AG09309 (cell line): ENCODE measurements at places on chromosomes 1 and 21.

GRCh38 chr1:201637282-201638079 lies 98.6 kb downstream of the NAV1 start:
- DNase-seq = no peak

DNA sequence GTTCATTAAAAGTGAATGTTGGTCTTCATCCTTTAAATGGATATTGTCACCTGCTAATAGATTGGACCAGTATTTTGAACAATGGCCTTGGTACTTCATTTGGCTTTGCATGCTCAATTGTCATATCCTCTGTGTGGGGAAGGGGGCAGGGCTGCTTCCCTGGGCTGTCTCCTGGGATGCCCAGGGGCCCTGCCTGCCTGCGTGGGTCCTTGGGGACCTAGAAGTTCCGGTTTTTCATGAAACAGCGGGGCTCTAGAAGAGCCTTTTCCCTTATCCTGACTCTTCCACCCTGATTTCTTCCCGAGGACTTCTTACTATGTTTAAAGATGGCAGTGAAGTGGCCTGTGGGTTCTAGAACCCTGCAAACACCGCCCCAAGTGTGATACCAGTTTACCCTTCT lies 97.5 kb downstream of the DISC1 start:
- no peak for DNase-seq

- DNase-seq = no peak
Measured at GRCh38 chr1:181190364-181191035, 102.0 kb downstream of the IER5 start.

DNA sequence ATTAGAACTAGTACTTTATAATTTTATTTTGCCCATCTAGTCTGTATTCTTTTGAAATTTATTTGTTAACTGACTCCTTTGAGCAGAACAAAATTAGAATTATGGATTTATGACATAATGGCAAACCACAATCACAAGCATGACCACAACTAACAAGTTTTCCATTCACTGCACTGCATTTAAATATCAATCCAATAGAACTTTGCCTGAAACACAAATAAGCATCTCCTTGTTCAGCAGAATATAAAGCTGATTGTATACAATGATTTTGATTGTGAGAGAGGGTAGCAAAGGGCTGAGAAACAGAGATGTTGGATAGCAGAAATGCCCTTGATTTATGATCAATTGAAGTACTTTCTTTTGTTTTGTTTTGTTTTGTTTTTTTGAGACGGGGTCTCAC lies 495.5 kb upstream of the RGS18 start:
- DNase-seq = no peak

GRCh38 chr1:36722871-36723270 lies 240.2 kb upstream of the CSF3R start:
- DNase-seq = no peak

DNA sequence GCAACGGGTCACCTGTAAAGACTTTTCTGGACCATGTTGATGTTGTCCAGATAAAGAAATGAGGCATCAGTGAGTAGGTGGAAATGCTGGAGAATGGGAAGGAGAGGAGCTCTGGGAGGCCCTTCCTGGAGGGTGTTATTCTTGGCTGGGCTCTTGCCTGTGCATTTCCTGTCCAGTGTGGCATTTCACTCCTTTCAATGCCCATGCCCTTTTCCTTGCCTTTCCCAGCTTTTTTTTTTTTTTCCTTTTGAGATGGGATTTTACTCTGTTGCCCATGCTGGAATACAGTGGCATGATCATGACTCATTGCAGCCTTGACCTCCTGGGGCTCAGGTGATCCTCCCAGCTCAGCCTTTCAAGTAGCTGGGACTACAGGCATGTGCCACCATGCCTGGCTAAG lies 11.8 kb downstream of the NOS1AP start:
- no peak for DNase-seq

DNA sequence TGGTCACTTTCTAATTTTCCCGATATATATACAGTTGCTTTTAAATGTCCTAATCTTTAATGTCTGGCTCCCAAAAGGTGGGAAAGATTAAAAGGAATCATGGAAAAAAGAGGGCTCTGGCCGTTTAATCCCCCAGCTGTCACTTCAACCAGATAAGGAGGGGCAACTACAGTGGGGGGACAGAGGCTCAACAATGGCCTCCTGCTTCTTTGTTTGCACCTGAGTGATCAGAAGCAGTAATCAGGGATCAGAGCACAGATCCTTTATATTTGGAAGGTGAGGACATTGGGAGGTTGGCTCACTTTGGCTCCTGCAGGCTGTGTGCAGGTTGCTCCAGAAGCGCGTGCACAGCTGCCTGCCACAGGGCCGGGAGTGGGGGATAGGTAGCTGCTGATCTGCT lies 212.8 kb downstream of the FMN2 start:
- no peak for DNase-seq

- no peak for DNase-seq
Measured at GRCh38 chr1:43577655-43578542, 47.2 kb downstream of the PTPRF start.

DNA sequence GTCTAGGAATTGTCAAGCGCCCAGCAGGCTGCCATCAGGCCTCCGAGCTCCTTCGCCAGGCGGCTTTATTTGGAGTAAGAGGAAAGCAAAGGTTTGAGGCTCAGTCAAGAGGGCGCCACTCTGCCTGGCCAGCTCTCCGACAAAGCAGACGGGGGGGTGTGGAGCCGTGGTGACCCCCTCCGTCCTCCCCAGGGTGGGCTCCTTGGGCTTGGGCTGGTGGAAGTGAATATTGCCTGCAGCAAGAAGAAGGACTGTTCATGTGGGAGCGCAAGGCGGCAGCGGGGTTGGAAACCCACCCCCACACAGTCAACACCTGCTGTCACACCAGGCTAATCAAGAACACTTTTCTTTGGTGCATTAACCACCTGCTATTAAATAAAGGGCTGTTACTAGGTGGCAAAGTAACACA lies 14.6 kb downstream of the EPHX1 start:
- no peak for DNase-seq

- no peak for DNase-seq
Measured at GRCh38 chr1:14544319-14544718, 54.2 kb upstream of the KAZN start.

DNA sequence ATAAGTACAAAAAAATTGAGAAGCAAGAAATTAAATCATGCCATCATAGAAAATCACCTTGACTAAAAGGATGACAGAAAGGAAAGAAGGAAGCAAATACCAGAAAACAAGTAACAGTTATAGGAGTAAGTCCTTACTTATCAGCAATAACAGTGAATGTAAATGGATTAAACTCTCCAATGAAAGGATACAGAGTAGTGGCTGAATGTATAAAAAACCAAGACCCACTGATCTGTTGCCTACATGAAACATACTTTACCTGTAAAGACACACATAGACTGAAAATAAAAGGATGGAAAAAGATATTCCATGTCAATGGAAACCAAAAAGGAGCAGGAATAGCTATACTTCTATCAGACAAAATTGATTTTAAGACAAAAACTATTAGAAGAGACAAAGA lies 52.2 kb downstream of the RABGAP1L start:
- DNase-seq = no peak

- no peak for DNase-seq
Measured at GRCh38 chr1:44507490-44508396, 102.7 kb downstream of the RNF220 start.
